Stimulated activated CD4-positive, alpha-beta T cell treated with anti-CD3 and anti-CD28 coated beads, Interleukin-2, amount 100 ng/mL, for 4 hours (primary cell): ENCODE measurements at places on chromosomes 12 and 14.

GRCh38 chr14:105448706-105449111 is 25.9 kb upstream of the CRIP2 start:
- DNase-seq: peak; percentile 48

DNA sequence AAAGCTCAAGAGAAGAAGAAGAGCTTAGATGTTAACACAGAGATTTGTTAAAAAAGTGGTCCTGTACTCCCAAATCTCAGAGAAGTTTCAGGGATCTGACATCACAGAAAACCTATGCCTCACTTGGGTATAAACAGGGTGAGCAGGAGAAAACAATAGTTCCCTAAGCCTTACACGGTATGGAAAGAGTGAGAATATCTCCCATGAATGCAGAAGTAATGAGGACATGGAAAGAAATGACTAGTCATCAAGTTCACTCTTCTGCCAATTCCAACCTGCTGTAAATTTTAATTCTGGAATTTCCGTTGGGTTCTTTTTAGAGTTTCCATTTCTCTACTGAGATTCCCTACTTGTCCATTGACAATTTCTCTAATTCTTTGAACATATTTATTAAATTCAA is 6.2 kb upstream of the PTGER2 start:
- no peak for DNase-seq

DNA sequence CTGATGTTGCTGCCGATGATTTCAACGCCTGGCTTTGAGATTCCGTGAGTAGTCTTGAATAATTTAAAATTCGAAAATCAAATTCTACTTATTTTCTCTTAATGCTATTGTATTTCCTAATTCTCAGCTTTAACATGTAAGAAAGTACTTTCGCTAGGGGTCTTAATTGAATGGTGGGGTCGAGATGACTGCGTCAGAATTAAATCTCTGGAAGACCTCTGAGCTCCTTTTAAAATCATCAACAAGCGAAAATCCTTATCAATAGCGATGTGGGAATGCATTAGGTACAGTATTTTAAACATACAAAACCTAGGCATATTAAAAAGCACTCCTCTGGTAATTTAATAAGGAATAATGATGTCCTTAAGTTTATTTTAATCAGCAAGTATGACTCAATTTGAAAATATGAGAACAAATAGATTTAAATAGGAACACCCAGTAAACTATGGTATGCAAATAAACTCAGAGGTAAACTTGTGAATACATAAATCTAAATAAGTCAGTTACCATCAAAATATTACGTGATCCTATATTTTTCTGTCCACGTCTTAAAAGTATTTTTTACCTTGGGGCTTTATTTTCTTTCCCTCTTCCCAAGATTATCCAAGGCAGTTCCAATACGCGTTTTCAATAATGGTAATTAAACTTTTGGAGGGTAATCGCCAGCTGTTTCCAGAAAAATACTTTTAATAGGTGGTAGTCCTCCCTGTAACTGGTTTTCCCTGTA is 1.4 kb downstream of the FOXA1 start:
- DNase-seq: no peak

GRCh38 chr12:45887544-45887943 is 102.8 kb downstream of the SCAF11 start:
- no peak for DNase-seq

DNA sequence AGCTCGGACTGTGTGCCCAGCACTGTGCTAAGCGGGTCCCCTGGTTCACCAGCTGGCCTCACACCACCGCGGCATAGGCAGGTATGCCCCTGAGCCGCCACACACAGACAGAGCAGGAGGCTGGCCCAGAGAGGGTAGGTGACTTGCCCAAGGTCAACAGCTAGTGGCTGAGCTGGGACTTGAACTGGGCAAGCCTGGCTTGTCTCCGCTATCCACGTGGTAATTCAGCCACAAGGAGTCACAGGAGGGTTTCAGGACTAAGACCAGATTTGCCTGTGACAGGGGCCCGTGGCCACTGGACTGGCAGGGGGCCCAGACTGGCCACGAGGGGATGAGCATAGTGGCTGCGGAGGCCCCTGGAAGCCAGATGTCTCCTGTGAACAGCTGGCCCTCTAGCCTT is 47.7 kb downstream of the NCOR2 start:
- no peak for DNase-seq
